H7 (cell line): ENCODE measurements at places on chromosomes 4 and X. TPM values are rescaled to one million over a fixed set of nuclear protein-coding genes. Genes with fewer than 3 reads are reported as not detected.

DNA sequence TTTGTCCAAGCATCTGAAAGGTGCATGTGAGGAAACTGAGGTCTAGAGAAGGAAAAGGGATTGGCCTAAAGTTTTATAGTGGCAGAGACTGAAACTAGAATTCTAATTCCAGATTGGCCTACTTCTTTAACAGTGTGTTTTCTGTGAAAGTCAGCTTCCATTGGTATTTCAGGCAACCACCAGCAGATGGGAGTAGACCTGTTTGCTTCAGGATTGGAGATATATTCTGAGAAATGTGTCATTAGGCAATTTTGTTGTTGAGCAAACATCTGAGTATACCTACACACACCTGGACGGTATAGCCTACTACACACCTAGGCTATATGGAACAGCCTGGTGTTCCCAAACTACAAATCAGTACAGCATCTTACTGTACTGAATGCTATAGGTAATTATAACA, 207.3 kb upstream of the RADX start:
- DNase-seq, result peak; percentile 46

SLC25A6 gene
- 496 and 508 TPM in 2 replicates for total RNA-seq

CPLX1 gene
- total RNA-seq, result 0.15 and 0.62 TPM in 2 replicates

DNA sequence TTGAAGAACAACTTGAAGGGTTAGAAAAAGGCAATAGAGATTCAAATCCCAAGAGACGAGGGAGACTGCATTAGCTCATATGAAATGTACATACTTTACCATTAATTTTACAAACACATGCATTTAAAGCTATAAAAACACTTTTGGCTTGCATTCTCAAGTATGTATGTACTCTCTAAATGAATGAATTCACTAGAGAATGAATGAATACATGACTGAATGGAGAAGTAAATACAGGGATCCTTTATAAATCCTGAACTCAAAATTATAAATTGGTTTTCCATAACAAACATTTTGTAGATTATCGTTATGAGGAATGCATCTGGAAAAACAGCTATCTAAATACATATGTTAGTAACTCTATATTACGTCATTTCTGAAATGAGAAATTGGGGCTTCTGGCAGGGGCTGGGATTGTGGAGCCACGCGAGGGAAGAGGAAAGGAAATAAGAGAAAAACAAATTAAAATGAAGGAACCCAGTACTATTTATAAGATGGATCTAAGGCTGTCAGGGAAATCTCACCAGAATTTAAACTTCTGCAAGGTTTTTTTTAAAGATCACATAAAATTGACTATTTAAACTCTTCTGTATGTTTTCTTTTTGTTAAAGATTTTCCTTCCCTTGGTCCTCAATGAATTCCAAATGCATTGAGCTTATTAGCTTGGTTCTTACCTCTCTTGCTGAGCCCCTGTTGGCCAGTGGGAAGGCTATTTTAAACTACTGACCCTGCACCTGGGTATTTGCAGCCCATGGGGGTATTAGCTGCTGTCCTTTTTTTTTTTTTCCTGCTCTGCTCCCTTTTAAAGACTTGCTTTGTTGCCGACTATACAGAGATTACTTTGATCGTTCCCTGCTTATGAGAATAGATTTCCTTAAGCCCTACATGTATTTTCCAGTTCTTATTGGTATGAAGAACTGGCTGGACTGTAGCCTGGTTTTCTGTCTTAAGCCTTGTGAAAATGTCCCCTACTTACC, 207.8 kb downstream of the ADGRL3 start:
- no peak for DNase-seq

UGT2B17 gene
- not detected in 2 replicates for total RNA-seq

FAM47E gene
- total RNA-seq, result 0.17 and 1.4 TPM in 2 replicates

GRCh38 chr4:95550115-95550987, 1.6 kb upstream of the UNC5C start:
- DNase-seq, result no peak

GC gene
- total RNA-seq, result 0.26 TPM in 1 of 2 replicates, not detected in the other

DNA sequence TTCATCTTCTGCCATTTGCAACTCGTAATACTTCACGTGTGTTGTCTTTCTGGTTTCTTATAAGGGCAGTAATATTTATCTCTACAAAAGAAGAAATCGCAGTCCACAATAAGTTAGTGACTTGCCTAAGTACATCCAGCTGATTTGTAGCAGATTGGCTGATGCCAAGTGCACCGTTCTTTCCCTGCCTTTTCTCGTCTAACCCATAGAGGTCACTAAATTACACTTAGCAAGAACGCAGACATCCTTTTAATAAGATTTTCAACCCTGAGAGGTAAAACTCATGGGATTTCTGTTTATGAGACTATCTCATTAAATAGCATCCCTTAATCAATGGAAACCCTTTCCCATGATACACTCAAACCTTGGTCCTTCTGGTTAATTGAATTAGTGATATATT, 408.6 kb upstream of the ACTRT1 start:
- DNase-seq, result peak; percentile 27
